ENCODE measurements at places on chromosomes 3 and 15.

GRCh38 chr15:59290295-59291212 is 82.1 kb downstream of the MYO1E start:
- no peak for DNase-seq

DNA sequence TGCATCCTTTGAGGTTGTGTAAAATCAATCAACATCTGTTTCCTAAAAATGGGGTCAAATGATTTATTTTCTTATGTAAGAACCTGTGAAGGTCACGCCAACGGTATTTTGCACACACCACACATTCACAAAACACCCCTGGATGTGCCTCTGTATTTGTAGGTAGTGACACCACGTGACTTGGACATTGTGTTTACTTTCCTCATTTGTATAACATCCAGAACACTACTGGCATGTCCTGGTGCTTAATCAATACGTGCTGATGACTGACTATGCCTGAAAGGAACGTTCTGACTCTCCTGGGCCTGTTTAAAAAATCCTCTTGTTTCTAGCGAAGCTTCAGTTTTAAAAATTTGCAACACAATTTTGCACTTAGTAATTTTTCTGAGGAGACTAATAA is 3.4 kb upstream of the TAFA4 start:
- DNase-seq = no peak

DNA sequence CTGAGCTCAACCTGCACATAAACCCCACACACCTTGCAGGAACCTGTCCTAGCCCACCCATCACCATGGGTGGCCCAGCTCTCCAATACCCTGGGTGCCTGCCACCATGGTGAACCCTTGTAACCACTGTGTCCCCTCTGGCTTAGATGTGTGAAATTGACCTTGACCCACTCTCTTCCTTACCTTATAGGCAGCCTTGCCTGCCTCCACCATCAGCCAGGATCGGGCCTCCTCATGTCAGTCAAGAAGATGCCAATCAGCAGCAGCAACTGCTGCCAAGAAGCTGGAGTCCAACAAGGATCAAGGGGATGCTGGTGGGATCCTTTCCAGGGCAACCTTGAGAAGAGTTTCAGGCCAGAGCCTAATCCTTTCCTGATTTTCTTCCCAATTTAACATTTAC is 8.8 kb upstream of the CYP11A1 start:
- DNase-seq = no peak

DNA sequence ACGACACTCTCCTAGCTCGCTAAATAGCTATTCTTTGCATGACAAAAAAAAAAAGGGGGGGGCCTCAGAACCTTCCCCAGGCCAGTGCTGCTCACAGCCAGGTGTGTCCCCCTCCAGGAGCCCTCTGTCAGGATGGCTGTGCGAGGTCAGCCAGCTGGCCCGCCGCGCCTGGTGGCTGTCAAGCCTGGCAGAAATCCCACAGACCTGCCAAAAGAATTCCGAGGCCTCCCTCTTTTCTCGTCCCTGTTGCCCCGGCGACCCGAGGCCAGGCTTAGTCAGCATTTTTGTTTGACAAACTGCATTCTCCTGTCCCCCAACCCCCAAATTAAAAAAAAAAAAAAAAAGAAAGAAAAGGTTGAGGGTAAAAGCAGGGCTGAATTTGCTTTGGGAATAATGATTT is 61.9 kb downstream of the TM4SF4 start:
- no peak for DNase-seq

DNA sequence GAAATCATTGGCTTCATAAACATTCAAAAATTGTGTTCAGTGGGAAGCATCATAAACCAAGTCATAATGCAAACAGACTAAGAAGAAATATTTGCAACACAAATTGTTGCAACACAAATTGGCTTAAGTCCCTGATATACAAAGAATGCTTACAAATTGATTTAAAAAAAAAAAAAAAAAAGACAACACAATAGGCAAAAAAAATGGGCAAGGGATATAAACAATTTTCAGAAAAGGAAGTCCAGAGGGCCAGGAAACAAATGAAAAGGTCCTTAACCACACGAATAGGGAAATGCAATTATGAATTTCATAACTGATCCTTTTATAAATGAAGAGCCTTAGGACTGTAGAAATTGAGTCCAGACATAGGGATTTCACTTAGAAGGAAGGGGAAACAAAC is 98.9 kb downstream of the LRRK1 start:
- DNase-seq = no peak

- no peak for DNase-seq
These were observed 249.0 kb downstream of the ISL2 start for GRCh38 chr15:76585576-76585897.

DNA sequence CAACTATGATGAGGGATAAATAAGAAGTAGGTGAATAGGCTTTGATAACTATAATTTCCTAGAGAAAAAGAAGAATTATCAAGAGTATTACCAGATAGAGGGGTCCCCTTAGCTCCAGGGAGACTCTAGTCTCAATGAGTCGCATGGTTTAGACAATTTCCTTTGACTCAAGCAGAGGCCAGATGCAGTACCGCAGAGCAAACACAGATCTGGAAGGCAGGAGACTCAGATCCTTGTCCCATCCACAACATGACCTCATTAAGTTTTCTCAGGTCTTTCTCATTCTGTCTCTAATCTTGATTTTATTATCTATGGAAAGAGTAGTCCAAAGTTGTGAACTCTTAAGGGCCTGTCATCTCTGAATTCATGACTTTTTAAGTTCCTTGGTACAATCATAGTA is 987.9 kb downstream of the NTRK3 start:
- no peak for DNase-seq

- peak; percentile 91 for DNase-seq
These were observed 35.7 kb upstream of the APEH start for GRCh38 chr3:49638445-49638844.

- DNase-seq = no peak
These were observed 242.5 kb downstream of the IGSF11 start for GRCh38 chr3:118792191-118792590.

DNA sequence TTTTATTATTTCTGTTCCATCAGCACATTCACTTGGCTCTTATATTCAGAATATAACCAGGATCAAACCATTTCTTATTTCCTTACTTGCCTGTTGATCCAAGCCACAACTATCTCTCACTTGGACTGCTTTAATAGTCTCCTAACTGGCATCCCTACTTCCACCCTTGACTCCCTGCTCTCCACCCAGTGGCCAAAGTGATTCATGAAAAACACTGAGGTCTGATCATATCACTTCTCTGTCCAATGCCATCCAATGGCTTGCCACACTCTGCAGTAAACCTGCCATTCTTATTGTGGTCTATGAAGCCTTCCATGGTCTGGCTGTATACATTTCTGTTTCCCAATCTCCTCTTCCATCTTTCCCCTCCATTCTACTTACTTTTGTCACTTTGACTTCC is 576.1 kb downstream of the PDCD6IP start:
- no peak for DNase-seq

- no peak for DNase-seq
These were observed 38.0 kb upstream of the TKT start for GRCh38 chr3:53293867-53294266.

GRCh38 chr3:47612178-47612577 is 33.5 kb upstream of the CSPG5 start:
- DNase-seq = no peak

- no peak for DNase-seq
These were observed 61.0 kb upstream of the RPL32 start for GRCh38 chr3:12902181-12902999.

DNA sequence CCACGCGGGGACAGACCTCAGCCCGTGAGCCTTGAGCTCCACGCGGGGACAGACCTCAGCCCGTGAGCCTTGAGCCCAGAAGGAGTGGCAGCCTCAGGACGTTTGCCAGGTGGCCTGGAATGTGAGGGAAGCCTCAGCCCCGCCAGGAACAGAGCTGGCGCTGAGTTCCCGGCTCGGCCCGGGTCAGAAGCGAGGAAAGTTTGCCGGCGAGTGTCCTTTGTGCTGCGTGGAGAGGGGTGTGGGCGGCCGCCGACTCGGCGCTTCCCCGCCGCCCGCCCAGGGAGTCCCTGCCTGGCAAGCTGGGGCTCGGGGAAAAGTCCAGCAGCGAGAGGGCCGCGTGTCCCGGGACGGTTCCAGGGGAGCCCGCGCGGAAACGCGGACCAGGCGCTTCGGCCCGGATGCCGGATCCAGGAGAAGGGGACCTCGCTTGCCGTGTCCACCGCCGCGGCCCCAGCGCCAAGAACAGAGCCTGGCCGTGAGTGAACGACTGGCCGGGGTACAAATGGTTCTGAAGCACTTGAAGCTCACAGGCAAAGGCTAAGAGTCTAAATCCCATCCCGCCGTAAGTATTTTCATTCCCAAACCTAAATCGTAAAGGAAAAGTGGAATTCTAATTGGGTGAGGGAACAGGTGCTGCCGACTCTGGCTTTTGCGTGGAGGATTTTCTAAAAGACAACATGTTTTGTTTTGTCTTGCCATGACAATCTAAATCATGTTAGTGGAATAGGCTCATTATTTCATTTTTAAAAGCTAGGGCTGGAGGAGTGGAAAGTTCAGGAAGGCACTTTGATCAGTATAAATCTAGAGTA is 1.7 kb downstream of the LRRN1 start:
- no peak for DNase-seq

GRCh38 chr3:134765468-134765867 is 29.6 kb upstream of the EPHB1 start:
- no peak for DNase-seq

DNA sequence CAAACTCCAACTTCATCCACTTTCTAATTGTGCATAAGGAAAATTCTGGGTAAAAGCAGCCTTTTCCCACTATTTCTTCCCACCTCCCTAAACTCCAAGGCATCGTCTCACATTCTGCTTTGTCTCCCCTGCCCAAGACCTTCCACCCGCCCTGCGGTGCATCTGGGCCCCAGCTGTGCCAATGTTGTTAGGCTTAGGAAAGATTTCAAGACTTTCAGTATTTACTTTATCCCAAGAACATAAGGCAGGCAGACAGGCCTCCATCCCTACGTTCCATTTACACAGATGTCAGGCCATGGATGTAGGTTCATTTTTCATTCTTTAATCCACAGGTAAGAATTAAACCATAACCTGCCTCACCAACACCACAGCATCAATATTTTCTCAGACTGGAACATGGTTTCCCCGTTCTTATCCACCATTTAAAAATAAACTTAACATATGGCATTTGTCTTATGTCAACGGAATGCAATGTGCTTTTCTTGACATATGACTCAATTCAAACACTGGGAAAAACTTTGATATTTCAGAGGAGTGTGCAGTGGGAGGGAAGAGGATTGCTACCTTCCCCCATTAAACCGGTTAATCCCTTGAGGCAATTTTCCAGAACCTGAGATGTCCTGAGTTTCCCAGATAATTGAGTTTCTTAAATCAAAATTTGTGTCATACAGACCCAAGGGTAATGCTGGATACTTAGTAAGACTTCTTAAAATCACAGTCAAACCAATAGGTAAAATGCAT is 238.0 kb upstream of the LRIG1 start:
- DNase-seq = no peak

- no peak for DNase-seq
These were observed 67.7 kb downstream of the KLHL25 start for GRCh38 chr15:85727068-85727467.

DNA sequence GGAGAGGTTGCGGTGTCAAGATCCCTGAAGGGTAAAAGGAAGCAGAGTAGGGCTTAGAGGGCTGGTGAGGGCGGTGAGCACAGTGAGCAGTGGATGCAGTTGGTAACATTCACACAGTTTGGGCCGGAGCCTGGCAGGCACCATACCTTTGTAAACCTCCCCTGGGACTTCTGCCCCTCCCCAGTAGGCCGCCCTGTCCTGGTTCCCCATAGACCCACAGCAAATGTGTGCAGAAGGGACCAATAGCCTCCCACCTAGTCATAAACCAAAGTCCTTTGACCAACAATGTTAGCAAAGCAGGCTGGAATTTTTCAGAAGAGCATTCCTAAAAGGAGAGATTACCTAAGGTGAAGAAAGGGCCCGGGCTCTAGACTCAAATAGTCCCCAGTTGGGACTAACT is 1.7 kb upstream of the PHGR1 start:
- DNase-seq = no peak

DNA sequence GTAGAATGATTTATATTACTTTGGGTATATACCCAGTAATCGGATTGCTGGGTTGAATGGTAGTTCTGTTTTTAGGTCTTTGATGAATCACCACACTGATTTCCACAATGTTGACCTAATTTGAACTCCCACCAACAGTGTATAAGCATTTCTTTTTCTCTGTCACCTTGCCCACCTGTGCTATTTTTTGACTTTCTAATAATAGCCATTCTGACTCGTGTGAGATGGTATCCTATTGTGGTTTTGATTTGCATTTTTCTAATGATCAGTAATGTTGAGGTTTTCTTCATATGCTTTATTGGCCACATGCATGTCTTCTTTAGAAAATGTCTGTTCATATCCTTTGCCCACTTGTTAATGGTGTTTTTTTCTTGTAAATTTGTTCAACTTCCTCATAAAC is 340.8 kb downstream of the PLOD2 start:
- DNase-seq = no peak

DNA sequence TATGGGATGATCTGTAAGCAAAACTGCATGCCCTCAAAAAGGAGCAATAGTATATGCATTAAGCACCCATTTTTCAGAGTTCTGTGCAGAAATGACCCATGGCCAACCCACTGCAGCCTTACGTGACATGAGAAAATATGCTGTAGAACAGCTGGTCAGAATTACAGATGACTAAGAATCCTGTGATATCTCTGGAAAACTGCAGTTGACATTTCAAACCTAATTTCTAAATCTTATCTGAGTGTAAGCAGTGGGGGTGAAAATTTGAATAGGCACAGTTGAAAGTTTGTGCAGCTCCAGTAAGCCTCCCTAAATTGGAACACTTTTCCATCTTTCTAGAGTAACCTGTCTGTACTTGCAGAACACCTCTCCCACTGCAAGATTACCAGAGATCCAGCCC is 28.7 kb upstream of the COL6A6 start:
- no peak for DNase-seq

- no peak for DNase-seq
These were observed 472.2 kb downstream of the GRM7 start for GRCh38 chr3:7333125-7333524.

DNA sequence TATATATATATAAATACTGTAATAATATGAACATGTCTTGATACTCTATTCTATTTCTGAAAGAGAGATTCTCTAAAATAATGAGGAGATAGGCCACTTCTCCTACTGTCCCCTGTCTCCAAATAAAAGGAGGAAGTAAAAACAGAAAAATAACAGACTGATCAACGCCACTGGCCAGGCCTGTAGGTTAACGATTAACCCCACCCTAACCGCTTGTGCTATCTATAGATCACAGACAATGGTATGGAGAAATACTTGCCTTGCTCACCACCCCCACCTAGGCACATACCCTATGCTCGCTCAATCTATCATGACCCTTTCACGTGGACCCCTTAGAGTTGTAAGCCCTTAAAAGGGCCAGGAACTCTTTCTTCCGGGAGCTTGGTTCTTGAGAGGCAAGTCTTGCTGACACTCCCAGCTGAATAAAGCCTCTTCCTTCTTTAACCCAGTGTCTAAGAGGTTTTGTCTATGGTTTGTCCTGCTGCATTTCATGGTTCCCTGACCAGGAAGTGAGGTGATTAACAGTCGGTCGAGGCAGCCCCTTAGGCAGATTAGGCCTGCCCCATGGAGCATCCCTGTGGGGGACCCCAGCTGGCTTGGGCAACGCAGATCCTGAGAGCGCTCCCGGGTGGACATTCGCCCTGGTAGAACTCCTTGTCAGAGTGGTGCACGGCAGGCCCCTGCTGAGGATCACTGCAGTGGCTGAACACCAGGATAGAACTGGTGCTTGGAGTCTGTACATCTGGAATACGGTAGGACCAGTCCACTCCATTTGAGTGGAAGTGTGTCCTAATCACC is 521.8 kb upstream of the CNTN3 start:
- DNase-seq = no peak
